Natural killer cell treated with Interleukin-12 subunit alpha and Interleukin-12 subunit beta and Interleukin-15 and Interleukin-18, amount 100 ng/mL, for 72 hours (primary cell): ENCODE measurements at places on chromosomes 1 and 21. TPM values are rescaled to one million over a fixed set of nuclear protein-coding genes. Genes with fewer than 3 reads are reported as not detected.

DNA sequence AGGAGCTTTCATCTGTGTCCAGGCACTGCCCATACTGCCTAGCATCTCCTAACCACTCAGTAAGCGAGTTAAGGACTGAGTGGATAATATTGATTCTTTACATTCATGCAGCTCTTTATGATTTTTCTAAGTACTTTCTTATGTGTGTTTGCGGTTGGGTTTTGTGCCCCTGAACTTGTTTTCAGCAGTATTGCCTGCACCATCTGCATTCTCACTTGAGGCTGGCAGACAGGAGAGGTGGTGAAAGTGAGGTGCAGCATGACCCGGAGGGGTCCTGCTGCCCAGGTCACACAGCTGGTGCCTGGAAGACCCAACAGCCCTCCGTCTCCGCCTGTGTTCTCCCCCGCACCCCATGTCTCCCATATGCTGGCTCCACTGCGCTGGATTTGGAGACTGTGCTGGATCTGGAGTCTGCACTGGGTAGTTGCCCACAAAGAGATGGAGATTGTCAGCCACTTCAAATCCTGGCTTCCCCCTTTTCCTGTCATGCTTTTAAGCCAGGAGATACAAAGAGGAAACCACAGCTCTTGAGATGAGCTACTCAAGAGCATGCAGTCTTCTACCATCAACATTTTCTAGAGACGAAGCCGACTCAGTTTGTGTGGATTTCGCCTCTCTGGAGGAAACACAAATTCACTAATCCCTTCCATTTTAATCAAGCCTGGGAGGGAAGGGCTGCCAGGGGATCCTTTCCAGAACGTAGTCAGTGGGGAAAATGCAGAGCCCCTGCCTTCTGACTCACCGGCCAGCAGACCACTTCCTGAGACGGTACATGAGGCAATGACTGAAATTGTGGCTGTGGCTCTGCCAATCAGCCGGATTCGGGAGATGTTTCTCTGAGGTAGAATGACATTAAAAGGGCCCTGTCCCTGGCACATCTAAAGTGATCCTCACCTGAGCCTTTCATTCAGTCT lies 71.7 kb upstream of the ANGPTL1 start:
- DNase-seq, result no peak

DNA sequence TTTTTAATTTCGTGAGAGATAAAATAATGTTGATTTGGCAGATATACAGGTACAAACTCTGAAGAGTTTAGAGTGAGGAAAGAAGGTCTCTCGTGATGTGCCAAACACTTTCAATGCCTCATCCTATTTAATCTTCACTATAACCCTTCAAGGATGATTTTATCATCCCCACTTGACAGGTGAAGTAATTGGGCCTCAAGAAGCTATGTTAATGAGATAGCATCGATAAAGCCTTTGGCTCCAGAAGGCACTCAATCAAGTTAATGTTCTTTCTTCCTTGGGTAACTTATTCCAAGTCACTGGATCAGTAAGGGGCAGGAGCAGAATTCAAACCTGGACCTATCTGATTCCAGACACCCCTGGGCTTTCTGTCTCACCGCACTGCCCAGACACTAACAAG lies 7.2 kb downstream of the LMOD1 start:
- no peak for DNase-seq

GRCh38 chr1:7838714-7839113 lies 14.2 kb downstream of the UTS2 start:
- DNase-seq, result no peak

GRCh38 chr1:13871413-13871812 lies 171.4 kb downstream of the PRDM2 start:
- DNase-seq, result no peak

SLFNL1 gene
- 0.33 TPM for total RNA-seq

GRCh38 chr1:76876655-76877395 lies 9.5 kb downstream of the ST6GALNAC5 start:
- DNase-seq, result no peak

- DNase-seq, result no peak
These were observed 5.6 kb upstream of the SLC2A5 start for GRCh38 chr1:9075022-9075421.

DNA sequence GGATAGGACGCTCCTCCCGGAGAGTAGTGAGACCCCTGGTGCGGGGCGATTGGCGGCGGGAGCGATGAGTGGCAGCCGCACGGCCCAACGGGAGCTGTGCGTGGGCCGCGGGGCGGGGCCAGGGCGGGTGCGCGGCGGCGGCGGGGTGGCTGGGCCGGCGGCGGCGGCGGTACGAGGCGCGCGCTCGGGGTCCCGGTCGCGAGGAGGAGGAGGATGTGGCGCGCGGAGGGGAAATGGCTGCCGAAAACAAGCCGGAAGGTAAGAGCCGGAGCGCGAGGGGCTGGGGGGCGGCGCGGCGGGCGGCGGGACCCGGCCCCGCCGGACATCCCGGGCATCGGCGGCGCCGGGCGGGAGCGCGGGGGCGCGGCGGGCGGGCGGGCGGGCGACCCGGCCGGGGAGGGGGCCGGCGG lies at the start of gene CAMTA1:
Gene CAMTA1, plus strand, starts transcription at position 137 of the 410 bp plus-strand sequence. Its CDS starts 77 bp downstream, at position 214.
- no peak for DNase-seq

DHRS3 gene
- total RNA-seq, result 178 TPM

DNA sequence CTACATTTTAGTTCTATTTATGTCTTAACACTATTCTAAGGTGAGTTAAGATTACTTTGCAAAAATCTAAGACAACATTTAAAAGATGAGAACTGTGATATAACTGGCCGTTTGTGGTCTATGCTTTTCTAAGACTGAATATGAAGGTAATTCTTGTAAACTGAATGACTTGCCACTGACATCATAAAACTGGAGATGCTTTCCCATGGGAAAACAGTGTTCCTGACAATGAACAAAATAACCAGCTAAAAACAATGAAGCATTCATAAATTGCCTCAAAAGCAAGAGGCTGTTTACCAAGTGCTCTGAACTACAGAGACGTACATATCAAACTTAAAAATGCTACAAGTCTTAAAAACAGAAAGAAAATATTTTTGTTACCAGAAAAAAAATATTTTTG lies 54.7 kb downstream of the APP start:
- DNase-seq, result no peak

HSD3B2 gene
- total RNA-seq, result not detected

SAMD13 gene
- not detected for total RNA-seq

GRCh38 chr1:187257476-187257875 lies 428.7 kb downstream of the PLA2G4A start:
- no peak for DNase-seq

CELA3B gene
- not detected for total RNA-seq

DNA sequence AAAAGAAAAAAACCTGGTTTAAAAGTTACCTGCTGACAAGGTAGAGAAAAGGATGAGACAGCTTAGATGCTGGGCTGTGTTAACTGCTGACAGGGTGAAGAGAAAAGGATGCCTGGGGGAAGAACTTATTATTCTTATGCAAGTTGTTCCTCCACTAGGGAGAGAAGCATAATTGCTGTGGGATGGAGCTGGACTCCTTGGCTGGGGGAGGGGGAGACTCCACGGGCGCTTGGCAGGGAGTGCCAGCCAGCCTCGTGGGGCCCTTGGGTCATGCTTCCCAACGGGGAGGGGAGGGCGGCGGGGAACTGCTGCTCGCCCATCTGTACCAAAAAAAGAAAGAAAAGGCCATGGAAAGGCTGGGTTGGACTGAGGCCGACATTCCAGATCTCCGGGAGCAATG lies 47.2 kb downstream of the SYCP1 start:
- DNase-seq, result no peak

DNA sequence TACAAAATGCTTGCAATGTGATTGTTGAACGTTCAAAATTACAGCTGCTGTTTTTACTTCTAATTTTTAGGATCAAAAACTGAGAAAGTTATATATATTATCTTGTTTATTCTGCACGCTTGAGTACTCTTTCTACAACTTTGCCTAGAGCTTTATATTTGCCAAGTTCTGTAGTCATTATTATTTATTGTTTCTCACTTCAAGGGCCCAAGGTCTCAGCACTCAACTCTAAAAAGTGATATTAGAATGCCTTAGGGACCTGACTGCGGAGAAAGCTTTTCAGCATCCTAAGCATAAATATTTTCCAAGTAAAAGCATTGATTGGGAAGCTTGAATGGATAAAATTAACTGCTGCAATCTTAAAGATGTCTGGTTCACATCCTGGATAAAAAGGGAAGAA lies 83.6 kb downstream of the UBE2U start:
- DNase-seq, result no peak

PADI1 gene
- total RNA-seq, result not detected

DNA sequence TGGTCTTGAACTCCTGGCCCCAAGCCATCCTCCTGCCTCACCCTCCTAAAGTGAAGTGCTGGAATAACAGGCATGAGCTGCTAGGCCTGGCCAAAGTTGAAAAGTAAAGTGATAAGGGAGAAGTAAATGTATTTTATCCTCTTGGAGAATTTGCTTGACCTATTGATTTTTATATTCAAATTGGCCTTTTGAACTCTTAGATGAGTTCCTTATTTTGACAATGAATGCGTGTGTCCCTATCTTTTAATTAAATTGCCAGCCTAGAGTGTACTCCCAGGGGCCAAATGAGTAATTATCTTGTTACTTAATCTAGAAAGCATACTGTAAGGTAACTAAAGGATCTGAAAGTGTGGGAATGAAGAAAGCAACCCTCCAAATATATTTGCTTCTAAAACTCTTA lies 11.4 kb downstream of the RNF11 start:
- no peak for DNase-seq

DSCAM gene
- total RNA-seq, result not detected

DNA sequence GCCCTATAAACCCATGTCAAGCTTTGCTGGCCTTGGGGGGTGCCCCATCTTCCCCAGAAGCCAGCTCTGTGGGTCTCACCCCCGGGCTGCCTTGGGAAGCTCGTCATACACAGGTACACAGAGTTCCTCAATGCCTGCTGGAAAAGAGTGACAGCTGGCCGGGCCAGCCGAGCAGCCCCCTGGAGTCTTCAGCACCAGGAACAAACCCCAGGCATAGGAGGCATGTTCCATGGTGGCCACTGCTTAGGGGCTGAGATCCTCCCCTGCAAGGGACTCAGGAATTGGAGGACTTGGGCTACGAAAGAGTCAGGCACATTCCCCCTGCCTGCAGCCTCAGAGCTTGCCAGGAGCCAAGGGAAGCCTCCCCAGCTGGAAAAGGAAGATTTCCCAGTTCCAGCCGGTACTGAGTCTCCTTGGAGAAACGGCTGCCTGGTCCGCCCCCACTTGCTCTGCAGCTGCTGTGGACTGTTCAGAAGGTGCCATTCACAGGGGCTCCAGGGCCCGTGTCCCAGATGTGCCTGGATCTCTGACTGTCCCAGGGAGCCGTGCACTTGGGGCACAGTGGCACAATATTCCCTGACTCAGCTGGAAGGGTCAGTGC lies 89.5 kb downstream of the STUM start:
- DNase-seq, result peak; percentile 54

DNA sequence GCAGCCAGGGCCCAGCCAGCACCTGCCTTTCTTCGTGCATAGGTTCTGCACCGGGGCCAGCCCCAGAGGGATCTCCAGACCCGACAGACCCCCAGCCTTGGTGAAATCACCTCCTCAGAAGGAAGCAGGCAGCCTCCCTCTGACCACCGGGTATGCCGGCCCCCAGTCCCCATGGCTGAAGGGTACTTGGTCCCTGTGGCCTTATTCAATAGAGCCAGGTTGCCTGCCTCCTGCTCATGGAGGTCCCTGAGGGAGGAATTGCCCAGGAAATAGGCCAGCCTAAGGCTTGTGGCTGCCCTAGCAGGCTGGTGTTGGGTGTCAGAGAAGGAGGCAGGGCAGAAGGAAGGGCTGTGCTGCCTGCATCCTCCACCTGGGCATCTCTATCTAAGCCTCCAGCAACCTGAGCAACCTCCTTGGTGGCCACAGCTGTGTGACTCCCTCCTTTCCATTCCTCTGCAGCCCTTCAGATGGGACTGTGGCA lies 338.2 kb upstream of the VAMP3 start:
- DNase-seq, result peak; percentile 39
